ENCODE measurements at places on chromosomes 5 and 9.

DNA sequence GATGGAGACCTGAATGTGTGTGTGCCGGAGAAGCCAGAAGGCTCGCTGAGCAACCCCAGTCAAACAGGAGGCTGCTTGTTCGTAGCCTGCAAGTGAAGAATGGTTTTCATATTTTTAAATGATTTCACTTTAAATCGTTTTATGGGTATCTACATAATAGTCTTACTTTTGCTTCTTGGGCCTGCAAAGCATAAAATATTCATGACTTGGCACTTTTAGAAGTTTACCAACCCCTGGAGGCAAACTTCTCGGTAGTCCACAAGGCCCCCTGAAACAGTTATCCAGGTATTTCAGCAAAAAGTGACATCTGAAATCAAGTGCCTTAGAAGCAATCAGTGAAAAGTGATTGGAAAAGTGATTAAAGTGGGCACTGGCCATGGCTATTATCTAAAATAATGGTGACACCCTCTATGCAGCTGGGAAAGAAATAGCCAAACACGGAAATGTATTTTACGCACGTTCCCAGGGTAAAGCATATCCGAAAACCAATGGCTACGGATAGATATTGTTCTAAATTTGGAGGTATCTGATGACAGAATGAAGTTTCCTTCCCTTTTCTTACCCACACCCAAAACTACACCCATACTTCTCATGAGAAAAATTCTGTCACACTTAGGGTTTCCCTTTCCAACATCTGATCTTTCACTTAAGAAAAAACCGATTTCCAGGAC, 39.0 kb downstream of the RAPGEF1 start:
- no peak for DNase-seq

DNA sequence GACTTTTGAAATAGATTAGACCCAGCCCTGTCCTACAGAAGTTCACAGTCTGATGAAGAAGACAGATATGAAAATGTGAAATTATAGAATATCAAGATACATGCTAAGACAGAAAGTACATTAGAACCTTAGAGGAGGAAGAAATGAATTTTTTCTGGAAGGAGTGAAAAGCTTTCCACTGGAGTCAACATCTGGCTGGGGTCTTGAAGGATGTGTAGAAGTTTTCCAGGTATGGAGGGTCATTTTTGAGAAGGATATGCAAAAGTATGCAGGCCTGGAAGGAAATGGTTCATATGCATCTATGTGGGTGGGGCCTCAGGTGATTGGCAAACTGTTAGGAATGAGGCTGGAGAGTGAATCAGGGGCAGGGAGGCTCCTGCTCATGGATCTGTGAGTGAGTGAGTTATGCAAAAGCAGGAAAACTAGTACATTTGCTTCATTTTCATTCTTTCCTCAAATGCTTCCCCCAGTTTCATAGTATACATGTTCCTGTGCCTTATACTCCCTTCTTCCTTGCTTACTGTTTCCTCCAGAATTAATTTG, 142.3 kb downstream of the GRIA1 start:
- no peak for DNase-seq

- peak; percentile 71 for DNase-seq
These were observed 43.1 kb downstream of the ADAMTS16 start for GRCh38 chr5:5183189-5183699.

DNA sequence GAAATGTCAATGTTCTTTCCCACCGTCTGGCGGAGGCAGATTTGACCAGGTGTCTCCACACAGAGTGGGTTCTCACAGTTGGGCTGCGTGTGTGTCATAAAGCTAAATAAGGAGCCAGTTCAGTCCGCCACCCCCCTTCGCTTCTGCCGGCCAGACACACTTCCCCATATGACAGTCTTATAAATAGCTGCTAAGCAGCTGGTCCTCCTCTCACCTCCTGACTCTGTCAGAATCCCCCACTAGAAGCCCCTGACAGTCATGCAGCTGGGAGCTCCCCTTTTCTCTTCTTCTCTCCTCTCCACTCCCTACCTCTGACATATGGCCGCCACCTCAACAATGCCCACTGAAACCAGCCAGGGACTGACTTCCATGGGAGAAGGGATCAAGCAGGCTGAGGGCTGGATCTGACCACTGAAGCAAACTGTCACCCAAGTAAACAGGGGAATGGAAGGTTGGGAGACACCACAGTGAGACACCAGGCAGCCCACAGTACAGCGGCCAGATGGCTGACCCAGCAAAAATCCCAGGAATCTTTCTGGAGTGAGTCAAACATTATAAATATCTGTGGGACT, 141.9 kb upstream of the EFNA5 start:
- no peak for DNase-seq

GRCh38 chr9:89022902-89023301, 31.6 kb downstream of the S1PR3 start:
- no peak for DNase-seq

DNA sequence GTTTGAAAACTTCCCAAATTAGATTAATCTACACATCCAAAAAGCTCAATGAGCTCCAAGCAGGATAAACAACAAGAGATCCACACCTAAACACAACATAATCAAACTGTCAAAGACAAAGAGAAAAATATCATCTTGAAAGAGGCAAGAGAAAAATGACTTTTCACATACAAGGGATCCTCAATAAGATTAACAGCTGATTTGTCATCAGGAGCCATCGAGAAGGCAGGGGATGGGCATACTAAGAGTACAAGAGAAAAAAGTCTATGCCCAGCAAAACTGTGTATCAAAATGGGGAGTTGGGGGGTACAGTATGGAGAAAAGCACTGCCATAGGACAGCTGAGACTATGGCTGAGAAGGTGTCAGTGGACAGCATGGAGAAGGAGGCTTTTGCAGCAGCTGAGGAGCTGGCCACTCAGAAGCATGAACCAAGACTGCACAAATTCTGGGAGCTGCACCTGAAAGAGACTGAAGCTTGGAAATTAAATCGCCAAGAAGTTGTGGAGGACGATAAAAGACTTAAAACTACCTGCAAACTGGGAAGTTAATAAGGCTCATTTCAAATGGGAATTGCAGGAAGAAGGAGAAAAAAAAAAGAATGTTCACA, 20.9 kb downstream of the DNAJB5 start:
- DNase-seq, result no peak

- peak; percentile 10 for DNase-seq
These were observed 420.5 kb upstream of the CD180 start for GRCh38 chr5:67617051-67617450.

DNA sequence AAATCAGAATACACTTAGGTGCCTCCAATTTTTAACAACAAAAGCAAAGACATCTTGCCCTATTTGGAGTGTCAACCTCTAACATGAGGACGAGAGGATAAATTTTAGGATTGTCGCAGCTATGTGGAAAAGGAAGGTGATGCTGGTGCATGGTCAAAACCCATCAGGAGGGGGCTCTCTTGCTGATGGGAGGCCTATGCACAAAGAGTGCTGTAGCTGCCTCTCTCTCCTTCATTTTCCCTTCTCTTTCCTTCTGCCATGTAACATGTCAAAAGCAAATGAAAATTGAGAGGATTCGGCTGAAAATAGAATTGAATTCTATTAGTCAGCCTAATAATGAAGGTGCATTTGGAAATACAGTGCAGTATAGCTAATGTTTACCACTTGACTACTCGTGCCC, 578.7 kb upstream of the ZNF462 start:
- peak; percentile 46 for DNase-seq

DNA sequence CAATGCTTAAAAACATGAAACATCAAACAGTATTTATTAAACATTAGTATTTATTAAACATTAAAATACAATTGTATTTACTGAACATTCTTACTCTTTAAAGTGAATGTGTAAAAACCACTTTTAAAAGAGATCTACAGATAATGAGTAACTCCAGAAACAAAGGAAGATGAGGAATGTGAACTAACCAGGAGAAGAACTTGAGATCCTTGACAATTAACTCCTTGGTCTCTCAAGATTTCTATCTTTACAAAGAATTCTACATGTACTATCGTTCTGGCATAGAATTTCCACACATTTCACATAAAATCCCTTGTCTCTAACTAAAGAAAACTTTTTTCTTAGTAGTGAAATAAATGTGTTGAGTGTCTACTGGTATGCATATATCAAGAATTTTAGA, 28.7 kb upstream of the IFNE start:
- peak; percentile 70 for DNase-seq

- DNase-seq, result no peak
These were observed 33.4 kb upstream of the CTNNA1 start for GRCh38 chr5:138719811-138720210.

DNA sequence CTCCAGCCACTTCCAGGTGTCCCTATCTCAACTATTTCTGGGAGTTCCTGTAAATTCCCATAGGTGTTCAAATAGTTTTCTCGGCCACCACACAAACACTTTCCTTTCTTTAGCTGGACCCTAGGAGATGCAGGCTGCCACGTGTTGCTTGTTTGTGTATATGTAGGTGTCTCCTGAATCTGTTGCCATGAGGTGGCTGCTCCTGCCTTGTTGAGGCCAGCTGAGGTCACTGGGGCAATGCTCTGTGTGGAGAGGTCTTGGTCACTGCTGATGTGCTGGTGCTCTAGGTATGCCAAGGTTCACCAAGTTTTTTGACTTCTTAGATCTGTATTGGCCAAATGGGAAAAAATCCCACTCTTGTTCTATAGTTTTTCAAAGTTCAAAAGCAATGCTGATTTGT, 132.5 kb upstream of the CHD1 start:
- DNase-seq, result peak; percentile 21

DNA sequence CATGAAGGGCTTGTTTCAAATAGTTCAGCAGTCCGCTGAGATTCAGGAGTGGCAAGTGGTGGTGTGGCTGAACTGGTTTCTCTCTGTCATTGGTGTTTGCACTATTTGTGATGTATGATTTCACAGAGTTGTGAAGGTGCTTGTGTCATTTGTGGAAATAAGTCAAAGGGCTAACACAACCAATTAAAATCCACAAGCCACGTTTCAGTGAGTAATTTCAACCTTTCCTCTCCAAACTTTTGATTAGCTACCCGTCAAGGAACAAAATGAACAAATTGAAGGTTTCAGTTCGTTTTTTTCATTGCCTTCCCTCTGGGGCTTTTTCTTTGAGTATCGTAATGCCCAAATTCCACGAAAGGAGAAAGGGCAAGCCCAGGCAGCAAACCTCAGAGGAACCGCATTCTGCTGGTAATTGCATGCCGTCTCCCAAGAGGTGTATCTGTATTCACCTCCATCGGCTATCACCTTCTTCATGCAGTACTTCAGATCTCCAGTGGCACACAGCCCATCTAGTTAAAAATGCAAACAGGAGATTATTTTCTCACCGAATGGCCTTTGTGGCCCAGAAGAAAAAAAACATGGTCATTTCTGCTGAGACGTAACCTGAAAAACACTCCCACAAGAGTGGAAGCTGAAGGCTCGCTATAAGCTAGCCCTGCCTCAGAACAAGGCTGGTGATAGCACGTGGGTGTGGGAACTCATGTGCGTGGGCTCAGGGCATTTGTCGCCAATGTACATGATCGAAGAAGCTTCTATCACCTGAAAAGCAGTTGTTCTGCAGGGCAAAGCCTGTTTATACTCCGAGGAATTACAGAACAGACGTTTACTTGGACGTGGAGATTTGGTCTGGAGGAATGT, 197.1 kb downstream of the NR3C1 start:
- no peak for DNase-seq

- no peak for DNase-seq
These were observed 14.1 kb upstream of the LCP2 start for GRCh38 chr5:170311511-170312300.

DNA sequence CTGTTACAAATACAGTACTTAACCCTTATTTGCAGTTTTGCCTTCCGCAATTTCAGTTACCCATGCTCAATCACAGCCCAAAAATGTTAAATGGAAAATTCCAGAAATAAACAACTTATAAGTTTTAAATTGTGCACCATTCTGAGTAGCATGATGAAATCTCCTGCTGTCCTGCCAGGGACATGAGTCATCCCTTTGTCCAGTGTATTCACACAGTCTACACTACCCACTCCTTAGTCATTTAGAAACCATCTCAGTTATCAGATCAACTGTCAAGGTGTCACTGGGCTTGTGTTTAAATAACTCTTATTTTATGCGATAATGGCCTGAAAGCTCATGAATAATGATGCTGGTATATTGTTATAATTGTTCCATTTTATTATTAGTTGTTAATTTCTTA, 95.8 kb downstream of the PLCXD3 start:
- peak; percentile 54 for DNase-seq

GRCh38 chr9:127444283-127444920, 6.8 kb downstream of the RPL12 start:
- peak; percentile 40 for DNase-seq

DNA sequence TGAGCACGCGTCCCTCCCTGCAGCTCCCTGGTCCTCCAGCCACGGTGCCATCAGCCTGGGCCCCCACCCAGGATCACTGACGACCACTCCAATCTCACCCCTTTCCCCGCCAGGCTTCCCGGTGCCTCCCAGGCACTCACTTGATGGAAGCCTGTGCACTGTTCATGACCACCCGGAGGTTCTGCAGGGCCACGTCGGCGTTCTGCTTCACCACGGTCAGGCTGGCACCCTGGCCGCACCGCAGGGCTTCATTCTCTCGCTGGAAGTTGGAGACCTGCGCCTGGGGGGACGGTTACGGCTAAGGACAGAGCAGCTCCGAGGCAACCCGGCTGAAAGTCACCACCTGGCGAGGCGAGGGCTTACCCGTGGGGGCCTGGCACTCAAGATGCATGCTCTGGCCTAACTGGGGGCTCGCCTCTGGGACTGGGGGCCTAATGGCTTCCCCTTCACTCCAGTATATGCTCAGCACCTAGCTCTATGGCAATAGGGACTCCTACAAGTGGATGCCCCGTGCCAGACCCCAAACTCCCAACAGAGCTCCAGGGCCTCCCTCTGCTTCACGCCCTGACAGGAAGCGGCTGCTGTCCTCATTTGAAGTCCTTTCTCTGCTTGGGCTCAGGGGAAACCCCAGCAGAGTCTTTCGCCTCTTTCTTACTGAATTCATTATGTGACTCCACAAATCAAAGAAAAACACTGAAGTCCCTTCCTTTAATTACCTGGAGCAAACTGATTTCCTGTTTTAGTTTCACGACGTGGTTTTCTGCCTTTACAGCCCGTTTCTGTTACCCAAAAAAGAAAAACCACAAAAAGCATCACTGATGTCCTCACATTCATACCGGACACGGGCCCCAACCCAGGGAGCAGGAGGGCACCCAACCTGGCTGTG, 4.2 kb upstream of the SNAPC4 start:
- DNase-seq, result no peak

- DNase-seq, result peak; percentile 90
These were observed 476.4 kb downstream of the KDM4C start for GRCh38 chr9:7234144-7234543.

- DNase-seq, result no peak
These were observed 69.3 kb downstream of the ISL1 start for GRCh38 chr5:51452562-51452961.

GRCh38 chr9:16328349-16328748, 542.1 kb downstream of the BNC2 start:
- DNase-seq, result no peak

- DNase-seq, result no peak
These were observed 160.6 kb downstream of the MARCHF11 start for GRCh38 chr5:16018970-16019369.

GRCh38 chr5:68460147-68460798, 244.7 kb downstream of the PIK3R1 start:
- DNase-seq, result peak; percentile 65

Data from mesendoderm (in vitro differentiated cells).